IPS-NIHi11 (cell line): ENCODE measurements at places on chromosomes 12 and 14.

DNA sequence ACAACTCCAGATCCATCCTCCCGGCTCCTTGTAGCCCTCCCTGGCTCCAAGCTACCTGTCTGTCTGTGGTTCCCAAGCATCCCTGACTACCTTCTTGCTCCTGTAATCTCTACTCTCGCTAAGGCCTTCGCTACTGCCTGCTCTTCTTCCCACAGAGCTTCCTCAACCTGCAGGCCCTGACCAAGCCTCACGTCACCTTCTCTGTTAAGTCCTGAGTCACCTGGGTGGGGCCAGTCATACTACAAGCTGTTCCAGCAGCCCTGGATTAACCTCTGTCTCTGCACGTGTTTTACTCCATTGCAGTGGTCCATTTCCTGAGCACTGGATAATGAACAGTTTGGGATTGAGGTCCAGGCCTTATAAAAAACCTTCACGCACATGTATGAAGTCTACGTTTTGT is 770.7 kb downstream of the BCL11B start:
- no peak for DNase-seq

DNA sequence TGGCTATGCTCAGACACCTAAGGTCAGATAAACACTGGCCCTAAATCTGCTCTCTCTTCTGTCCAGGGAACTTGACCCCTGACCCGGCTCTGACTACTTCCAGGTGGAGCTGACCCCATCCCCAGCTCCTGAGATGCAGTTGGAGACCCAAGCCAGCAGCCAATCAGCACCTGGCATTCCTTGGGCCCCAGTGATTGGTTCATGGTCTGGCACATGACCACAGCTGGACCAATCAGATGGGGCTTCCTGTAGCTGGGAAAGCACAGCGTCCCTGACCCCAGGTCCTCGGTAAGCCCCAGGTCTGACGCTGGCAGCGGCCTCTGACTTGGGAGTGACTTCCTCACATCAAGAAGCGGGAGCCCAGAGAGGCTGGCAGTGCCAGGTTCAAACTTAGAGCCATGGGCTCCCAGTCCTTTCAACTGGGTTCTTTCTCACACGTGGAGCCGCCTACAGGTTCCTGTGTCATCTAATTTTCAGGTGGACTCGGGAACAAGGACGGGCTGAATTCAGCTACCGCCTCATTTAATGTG is 915.4 kb upstream of the TMEM132C start:
- no peak for DNase-seq

DNA sequence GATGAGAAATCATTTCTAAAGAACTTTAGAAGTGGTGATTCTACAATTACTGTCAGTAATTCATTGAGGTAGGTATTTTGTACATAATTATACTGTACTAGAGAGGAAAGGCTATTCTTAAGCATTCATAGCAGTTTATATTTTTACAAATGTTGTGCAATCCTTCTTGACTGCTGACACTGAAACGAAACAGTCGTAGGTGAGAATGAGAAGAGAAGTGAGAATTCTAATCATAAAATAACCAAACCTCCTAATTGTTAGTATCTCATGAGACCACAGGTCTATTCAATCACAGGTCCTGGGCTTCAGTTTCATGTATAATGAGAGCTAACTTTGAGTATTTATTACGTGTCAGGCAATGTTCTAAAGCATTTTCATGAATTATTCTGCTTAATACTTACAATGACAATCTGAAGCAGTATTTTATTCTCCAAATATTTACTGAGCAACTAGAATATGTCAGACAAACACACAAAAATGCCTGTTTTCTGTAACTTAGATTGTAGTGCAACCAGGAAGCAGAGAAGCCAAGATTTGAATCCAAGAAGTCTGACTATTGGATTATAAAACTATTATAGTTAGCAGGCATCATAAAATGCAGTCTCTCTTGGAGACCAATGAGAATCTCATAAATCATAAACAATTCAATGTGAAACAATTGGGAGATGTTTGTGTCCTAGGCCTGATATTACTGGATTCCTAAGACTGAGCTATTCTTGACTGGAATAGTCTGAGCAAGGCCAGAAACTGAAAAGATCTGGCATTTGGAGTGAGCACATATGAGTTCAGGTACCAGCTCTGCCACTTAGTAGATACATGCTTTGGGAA is 24.3 kb downstream of the RERG start:
- DNase-seq: no peak

GRCh38 chr14:101350691-101351090 is 210.6 kb upstream of the DIO3 start:
- no peak for DNase-seq

- DNase-seq: no peak
Measured at GRCh38 chr14:56803816-56804535, 6.3 kb downstream of the OTX2 start.

- DNase-seq: no peak
Measured at GRCh38 chr14:38608244-38608643, 352.4 kb upstream of the CLEC14A start.

GRCh38 chr12:57640175-57641042 is 7.4 kb upstream of the B4GALNT1 start:
- DNase-seq: no peak

DNA sequence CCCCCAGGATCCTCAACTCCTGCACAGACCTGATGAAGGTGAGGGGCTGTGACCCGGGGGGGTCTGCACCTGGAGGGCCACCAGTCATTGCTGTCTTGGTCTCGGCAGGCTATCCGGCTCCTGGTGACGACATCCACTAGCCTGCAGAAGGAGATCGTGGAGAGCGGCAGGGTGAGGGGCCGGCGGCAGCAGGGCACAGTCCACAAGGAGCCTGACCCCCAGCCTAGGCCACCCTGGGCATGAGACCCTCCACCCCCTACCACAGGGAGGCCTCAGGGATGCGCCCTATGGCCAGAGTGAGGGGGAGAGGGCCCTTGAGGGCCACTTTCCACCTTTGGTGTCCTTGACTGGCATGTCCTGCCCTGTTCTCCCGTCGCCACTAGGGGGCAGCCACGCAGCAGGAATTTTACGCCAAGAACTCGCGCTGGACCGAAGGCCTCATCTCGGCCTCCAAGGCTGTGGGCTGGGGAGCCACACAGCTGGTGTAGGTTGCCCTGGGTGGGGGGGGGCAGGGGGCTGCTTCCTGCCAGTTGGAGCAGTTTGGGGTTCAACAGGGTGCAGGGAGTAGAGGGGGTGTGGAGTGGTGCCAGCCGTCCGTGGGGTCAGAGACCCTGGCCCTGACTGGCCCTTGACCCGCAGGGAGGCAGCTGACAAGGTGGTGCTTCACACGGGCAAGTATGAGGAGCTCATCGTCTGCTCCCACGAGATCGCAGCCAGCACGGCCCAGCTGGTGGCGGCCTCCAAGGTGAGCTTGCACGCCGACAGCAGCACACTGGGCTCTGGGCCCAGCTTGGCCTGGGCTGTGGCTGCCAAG is 25.0 kb downstream of the HIP1R start:
- peak; percentile 91 for DNase-seq

DNA sequence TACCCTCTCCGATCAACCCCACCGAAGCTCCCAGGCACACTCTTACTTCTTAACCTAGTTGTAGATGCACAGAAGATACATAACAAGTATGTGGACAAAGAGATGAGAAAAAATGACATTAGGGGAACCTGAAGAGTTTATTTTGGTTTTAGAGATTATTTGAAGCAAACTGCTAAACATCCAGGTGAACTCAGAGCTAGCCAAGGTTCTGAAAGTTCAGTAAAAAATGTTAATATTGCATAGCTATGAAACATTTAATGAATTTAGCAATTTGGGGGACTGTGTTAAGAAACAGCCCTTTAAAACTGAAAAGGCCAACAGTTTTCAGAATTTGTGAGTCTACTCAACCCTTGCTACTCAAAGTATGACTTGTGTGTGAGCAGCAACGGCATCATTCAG is 174.4 kb downstream of the NAV3 start:
- DNase-seq: no peak

DNA sequence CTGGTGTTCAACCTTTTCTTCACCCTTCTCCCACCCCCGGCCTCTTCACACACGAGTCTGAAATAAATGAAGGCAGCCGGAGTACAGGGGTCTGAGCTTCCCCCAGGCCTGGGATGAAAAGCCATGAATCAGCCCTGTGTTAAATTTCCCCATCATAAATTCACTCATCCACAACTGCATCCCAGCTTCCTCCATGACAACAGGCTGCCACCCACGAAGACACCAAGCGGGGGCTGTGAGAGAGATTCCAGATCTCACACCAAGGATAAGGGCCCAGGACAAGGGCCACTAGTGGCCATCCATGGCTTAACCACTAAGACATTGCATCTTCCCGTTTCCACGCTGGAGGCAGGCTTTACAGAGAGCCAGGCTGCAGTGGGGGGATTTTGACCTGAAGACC is 93.9 kb upstream of the NCOR2 start:
- DNase-seq: no peak

DNA sequence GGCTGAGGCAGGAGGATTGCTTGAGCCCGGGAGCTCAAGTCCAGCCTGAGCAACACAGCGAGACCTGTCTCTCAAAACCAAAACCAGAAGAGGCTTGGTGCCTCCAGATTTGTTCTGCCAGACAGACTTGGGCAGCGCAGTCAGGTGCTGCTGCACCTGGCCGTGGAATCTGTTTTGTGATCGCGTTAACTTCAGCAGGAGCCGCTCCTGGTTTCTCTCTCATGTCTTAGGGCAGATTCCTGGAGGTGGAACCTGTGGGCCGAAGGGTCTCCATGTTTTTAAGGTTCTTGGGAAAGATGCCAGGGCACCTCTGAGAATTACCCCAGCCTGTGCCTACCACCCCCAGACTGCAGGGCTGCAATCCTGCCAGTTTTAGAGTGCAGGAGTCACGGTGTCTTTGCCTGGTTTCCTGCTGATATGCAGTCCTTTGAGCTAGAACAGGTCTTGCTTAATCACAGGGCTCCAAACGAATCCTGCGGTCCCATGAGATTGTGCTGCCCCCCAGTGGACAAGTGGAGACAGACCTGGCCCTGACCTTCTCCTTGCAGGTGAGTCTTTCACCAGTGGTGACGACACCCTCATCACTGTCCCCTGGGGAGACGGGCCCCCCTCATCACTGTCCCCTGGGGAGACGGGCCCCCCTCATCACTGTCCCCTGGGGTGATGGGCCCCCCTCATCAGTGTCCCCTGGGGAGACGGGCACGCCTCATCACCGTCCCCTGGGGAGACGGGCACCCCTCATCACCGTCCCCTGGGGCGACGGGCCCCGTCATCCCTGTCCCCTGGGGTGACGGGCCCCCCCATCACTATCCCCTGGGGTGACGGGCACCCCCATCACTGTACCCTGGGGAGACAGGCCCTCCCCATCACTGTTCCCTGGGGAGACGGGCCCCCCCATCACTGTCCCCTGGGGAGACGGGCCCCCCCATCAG is 37.6 kb downstream of the PACS2 start:
- DNase-seq: peak; percentile 92

- no peak for DNase-seq
Measured at GRCh38 chr12:124527861-124528561, 39.4 kb downstream of the NCOR2 start.

GRCh38 chr12:50052964-50053363 is 4.4 kb upstream of the ASIC1 start:
- no peak for DNase-seq

DNA sequence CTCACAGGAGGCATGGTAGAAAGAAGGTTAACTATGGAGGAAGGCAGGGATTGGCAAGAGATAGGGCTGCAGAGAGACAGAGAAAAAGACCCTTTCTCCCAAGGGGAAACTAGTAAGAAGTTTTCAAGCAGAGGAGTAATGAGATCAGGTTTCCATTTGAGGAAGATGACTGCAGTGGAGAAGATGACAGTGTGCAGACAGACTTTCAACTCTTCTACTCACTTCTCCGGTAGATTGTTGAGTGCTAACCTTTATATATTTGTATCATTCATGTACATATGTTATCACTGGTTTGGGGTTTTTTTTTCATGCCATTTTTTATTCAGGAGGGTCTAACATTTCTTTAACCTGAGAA is 5.9 kb upstream of the B3GNT4 start:
- no peak for DNase-seq

DNA sequence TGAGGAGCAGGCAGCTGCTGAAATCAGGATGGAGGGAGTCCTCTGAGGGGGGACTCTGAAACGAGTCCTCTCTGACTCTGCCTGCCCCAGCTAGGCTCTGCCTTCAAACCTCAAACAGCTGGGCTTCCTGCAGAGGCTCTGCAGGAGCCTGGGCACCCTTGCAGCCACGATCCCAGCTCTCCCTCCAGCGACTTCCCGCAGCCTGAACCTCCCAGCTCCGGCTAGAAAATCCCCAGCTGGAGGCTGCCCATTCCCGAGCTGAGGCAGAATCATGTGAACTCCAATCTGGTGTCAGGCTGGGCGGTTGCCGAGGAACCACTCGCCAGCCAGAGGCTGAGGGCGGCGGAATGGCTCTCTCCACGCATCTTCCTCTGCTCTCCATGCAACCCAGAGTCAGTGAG is at the start of gene GPR68:
GPR68 (minus strand) TSS at position 204 of the 401 bp plus-strand sequence. CDS start 9,654 bp downstream, outside the sequence.
- DNase-seq: peak; percentile 56

- no peak for DNase-seq
Measured at GRCh38 chr14:35532783-35533356, 1.1 kb upstream of the INSM2 start.

DNA sequence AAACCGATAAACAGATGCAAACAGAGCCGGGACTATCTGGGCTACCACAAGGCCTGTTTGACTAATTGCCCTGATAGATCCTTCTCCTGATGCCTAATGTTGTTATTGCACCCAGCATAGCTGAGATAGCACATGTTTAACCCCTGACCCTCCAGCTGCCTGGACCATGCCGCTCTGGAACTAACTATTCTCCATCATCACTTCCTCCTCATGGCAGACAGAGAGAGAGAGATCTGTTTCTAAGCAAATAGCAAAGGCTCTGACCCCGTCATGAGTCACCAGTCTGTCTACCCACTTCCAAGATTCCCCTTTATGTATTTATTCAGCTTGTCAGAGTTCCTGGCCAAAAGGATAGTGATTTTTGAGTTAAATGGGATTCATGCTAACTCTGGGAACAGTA is 58.2 kb upstream of the FLRT2 start:
- DNase-seq: no peak

GRCh38 chr12:114684098-114684869 is at the start of gene TBX3:
Gene TBX3, minus strand, starts transcription at chr12:114684175. Its CDS starts 975 bp downstream, at chr12:114683200.
- DNase-seq: peak; percentile 80

DNA sequence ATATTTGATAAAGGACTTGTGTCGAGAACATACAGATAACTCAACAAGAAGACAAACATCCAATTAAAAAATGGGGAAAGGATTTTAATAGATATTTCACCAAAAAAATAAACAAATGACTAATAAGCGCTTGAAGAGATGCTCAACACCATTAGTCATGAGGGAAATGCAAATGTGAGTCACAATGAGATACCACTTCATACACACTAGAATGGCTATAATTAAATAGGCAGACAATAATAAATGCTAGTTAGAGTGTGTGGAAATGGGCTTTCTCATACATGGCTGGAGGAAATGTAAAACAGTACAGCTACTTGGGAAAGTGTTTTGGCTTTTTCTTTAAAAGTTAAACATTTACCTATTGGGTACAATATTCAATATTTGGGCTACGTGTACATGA is 34.8 kb downstream of the DLK1 start:
- DNase-seq: no peak

DNA sequence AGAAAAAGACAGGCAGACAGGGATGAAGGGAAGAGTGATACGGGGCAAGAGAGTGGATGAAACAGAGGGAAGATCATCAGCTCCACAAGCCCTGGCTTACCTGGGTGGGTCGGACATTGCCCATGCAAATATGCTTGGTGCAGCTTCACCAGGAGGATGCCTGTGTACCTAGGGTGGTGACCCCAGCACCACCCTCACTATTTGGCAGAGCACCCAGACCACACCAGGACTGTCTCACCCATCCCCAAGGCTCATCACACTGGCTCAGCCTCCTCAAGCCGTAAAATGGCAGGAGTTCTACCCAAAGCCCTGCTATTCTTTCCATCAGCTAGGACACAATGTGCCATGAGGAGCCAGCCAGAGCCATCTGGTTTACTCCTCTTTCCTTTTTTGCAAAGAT is 3.0 kb downstream of the GALNT8 start:
- DNase-seq: no peak

GRCh38 chr12:100164153-100164704 is 21.6 kb upstream of the BLTP3B start:
- DNase-seq: no peak
